ENCODE measurements at places on chromosomes 13 and 19.
A peak's percentile ranks its signal among the peaks of the same experiment; 100 is the strongest.

GRCh38 chr19:48398375-48399235, 5.1 kb downstream of the GRIN2D start:
- peak; percentile 88 for DNase-seq

DNA sequence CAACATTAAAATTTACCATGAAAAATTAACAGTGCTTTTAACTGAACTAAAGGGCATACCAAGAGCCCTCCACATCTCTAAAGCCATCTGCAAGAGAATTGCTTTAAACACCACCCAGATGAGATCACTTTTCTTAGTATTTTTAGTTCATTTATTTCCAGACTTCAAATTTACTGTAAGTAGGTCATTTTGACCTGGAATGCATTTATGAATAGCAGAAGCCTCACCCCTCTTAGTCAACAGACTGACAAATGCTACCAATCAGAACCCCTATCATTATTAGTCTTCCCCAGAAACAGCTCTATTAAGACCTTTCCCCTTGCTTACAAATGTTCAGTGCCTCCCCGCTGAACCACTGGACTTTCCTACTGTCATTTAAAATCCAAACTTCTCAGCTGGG, 27.3 kb downstream of the RUBCNL start:
- no peak for DNase-seq

DNA sequence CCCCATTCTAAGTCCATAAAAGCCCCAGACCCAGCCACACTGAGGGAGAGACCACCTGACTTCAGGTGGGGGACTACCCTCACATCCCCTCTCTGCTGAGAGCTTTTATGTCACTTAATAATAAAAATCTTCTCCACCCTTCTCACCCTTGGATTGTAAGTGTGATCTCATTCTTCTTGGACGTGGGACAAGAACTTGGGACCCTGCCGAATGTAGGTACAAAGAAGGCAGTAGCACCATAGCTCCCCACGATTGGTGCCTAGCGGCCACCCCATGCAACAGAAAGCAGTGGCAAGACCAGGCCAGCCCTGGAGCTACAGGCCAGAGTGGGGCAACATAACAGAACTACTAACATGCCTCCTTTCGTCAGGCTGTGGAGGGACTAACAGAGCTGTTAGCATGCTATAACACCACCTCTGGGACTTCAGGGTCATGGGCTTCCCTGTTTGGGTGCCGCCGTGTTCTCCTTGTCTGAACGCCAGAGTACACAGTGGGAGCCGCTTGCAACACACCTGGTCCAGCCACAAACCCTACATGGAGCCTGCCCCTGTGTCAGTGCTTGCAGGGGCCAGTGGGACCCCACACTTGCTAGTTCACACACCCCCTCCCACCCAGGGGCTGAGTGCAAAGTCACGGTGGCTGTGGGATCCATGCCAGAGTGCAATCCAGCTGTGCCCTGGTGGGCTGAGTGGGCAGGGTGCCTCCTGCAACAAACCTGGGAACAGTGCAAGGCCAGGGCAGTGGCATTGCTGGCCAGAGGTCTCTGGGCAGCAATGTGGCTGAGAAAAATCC, 5.2 kb upstream of the FBXO17 start:
- no peak for DNase-seq

DNA sequence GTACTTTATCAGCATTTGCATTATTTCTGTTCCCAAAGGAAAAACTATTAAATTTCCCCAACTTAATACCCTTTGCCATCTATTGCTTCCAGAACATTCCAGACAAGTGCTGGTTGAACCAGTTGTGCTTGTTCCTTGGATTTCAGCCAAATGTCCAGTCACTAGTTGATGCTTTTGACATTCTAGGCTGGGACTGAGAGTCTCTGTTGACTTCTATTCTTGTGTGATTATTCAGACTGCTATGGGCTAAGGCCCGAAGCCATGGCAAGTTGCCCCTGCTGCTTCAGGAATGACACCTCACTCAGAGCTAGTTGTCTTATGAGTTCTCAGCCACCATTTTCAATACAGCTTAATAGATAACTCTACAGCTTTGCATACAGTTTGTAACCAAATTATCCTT, 458.1 kb upstream of the ARGLU1 start:
- DNase-seq = no peak

- no peak for DNase-seq
These were observed 5.3 kb downstream of the TRAPPC6A start for GRCh38 chr19:45172611-45173208.

DNA sequence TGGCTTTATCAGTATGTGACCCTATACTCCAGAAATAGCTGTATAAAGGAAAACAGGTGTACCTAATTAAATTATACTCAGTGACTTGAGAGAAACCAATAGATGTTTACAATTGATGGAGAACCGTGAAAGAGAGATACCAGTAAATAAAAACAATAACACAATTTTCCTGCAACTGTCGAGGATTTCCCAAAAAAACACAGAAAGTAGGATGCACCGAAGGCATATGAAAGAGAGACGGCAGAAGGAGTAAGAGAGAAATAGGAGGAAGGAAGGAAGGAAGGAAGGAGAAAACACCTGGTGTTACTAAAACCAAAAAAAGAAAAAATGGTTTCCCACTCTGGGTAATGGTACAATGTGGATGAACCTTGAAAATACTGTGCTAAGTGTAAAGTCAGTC, 6.8 kb upstream of the ZNF229 start:
- no peak for DNase-seq

DNA sequence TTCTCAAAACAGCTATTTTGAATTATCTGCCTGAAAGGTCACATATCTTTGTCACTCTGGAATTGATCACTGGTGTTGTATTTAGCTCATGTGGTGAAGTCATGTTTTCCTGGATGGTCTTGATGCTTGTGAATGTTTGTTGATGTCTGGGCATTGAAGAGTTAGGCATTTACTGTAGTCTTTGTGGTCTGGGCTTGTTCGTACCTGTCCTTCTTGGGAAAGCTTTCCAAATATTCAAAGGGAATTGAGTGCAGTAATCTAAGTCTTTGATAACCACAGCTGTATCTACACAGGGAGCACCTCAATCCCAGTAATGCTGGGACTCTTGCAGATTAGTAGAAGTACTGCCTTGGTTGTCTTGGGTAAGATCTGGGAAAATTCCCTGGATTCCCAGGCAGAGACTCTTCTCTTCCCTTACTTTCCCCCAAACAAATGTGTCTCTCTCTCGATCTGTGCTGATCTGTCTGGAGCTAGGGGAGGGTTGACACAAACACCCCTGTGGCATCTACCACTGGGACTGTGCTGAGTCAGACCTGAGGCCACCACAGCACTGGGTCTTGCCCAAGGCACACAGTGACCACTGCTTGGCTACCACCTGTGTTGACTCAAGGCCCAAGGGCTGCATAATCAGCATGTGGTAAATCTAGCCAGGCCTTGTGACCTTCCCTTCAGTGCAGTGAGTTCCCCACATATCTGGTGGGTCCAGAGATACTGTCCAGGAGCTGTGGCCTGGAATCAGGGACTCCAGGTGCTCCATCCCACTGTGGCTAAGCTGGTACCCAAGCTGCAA, 5.5 kb upstream of the CYP4F3 start:
- DNase-seq = no peak

- DNase-seq = no peak
These were observed 23.5 kb downstream of the TFDP1 start for GRCh38 chr13:113607889-113608635.

DNA sequence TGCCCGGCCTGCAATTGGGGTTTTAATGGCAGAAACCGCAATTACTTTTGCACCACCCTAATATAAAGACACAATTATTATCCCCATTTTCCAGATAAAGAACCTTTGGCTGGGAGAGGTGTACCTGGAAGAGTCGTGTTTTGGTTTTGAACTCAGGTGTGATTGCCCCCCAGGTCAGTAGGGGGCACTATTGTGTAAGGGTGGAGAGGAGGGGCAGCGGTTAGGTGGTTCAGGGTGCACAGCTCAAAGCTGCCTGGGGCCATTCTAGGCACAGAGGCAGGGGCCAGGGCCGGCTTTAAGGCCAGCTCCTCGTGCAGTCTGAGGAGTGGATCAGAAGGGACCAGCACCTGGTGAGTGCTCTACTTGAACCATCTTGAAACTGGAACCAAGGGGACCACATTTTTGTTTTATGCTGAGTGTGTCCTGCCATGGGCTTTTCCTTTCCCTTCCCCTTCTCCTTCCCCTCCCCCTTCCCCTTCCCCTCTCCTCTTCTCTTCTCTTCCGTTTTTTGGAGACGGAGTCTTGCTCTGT, 5.8 kb upstream of the FCGRT start:
- peak; percentile 79 for DNase-seq

- DNase-seq = no peak
These were observed 8.8 kb upstream of the CCER2 start for GRCh38 chr19:38920602-38921419.

DNA sequence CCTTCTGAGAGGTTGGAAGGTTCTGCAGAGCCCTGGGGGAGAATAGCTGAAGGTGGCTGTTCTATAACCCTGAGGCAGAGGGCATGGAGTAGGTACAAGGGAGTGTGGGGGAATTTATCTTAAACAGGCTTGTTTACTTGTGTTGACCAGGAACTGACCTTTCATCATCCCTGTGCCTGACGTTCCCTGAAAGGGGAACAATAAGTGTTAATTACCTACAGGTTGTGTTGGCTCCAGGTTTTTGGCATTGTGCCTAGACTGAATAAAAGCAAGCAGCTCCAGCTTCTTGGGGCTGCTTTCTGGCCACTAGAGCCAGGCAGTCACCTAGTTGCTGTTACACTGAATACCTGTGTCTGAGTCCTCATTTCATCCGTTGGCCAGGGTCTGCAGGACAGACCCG, 60.0 kb downstream of the ZNF627 start:
- no peak for DNase-seq

DNA sequence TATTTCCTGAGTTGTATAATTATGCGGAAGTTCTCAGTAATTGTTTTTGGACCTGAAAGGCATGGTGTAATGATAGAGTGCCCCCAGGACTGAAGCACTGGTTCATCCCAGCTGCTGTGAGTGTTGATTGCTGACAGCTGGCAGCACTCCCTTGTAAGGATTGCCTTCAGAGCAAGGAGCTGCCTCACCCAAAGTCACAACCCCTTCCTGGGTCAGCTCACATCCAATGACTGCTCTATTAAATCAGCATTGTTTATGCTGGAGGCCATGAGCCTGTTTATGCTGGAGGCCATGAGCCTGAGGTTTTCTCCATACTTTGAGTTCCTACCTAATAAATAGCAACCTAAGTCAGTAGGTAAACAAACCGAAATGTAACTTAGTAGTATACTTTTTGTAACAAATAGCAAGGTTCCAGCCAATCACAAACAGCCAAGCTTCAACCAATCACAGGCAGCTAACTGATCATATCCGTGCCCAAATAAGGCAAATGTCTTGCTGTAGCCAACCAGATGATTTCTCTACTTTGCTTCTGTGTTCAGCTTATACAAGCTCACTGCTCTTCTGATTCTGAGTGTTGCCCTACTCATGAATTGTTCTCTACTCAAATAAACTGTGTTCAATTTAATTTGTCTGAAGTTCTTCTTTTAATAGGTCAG, 11.7 kb upstream of the SPACA6 start:
- DNase-seq = no peak

GRCh38 chr13:19908350-19908986, 45.0 kb upstream of the ZMYM5 start:
- DNase-seq = no peak

- no peak for DNase-seq
These were observed 210.0 kb upstream of the OBI1 start for GRCh38 chr13:78868991-78869390.

DNA sequence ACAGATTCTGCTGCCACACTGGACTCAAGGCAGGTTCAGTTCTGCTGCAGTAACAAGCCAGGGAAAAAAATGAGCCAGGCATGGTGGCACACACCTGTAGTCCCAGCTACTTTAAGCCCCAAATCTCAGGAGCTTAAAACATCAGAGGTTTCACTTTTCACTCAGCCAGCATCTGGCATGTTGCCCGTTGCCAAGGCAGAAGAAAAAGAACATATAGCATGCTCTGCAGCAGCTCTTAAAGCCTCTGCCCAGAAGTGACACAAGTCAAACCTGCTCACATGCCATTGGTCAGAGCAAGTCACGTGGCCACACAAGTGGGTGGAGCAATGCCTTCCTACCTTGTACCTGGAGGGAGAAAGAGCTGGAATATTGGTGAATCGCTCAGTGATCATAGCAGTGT, 14.7 kb upstream of the ADGRE5 start:
- peak; percentile 88 for DNase-seq

GRCh38 chr13:97386801-97387484, 47.0 kb upstream of the RAP2A start:
- no peak for DNase-seq

GRCh38 chr13:50080911-50081678, 65.9 kb downstream of the KCNRG start:
- peak; percentile 61 for DNase-seq

GRCh38 chr13:99972190-99972731, 694 bp upstream of the ZIC5 start:
- no peak for DNase-seq

DNA sequence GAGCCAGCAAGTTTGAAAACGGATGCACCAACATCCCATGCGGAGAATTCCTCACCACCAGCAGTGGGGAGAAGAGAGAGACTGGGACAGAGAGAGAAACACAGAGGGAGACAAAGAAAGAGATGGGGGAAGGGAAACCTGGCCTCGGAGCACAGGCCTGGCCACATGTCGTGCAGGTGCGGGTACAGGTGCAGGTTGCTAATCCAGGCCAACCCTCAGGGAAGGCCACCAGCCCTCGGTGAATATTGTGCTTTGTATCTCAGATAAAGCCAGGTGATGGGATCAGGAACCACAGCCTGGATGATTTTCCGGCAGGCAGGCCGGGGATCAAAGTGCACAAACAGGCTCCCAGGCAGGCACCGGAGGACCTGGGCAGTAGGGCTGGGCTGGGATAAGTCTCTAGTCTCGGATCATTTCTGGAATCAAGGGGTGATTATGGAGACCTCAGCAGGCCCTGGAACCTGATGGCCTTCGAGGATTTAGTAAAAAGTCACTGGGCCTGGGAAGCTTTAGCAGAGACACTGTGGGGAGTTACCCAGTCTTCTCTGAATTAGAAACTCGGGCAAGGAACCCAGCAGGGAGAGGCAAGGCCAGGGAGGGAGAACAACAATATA, 3.7 kb downstream of the GAS6 start:
- no peak for DNase-seq

- DNase-seq = peak; percentile 84
These were observed 3.7 kb downstream of the ANGPTL8 start for GRCh38 chr19:11242864-11243797.

DNA sequence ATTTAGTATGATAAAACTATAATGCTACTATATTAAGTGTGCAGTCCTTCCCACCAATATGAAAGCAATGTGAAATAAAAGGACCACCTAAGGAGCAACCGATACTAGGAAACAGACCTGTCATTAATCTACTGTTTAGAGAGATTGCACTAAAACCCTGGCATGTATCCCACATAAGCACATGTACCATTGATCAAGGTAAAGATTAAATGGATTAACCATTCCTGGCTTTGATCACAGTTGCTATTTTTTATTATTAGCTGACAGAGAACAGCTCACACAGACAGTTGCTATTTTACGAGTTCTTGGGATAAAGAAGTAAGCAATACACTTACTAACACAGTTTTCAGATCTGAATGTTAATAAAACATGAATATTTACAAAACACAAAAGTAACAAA, 57.7 kb upstream of the ZDHHC20 start:
- no peak for DNase-seq

DNA sequence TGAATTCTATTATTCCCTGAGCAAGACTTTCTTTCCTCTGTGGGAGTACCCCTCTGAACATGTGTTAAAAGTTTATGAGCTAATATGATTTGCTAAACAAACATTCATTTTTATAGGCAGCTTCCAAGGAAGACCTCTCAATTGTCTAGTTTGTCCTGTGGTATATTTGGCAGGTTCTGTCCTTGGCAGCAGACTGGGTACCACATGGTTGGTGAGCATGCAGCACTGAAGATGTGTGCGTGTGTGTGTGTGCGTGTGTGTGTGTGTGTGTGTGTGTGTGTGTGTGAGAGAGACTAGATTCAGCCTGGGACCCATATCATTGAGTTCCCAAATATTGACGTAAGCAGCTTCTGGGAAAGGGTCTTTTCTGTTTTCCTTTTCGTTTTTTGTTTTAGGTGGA, 24.0 kb downstream of the FGF9 start:
- DNase-seq = no peak
